Cerebellum (tissue), 4 donors: ENCODE measurements at places on chromosomes 16 and 17.

GRCh38 chr16:86322806-86323205 is 187.5 kb upstream of the FOXF1 start:
- no peak for DNase-seq

GRCh38 chr17:45276031-45276430 is 14.1 kb upstream of the SPATA32 start:
- no peak for DNase-seq

DNA sequence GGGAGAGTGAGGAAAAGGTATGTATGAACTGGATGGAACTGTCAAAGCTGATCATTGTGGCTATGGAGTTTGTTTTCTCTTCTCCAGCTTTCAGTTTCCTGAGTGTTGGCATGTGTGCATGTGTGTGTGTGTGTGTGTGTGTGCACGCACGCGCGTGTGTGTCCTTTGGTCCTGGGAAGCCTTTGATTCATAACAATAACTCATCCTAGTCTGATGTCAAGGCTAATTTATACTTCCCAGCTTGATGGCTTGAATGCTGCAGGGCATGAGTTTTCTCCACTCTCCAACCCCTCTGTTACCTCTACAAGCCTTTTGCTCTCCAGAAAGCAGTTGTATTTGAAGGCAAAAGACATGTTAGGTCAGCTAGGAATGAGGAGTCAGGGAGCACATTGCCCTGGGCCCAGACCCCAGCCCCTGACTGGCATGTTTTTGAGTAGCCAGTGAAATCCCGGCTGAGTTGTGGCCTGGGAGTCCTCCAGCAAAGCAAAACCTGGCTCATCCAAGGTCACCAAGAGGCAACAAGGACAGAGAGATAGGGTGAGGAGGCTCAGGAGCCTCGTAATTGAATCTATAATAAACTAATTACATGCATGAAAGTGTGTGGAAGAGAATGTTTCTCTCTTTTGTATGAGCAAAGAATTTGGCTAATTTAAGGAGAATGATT is 8.9 kb upstream of the CDC42EP4 start:
- DNase-seq = no peak

- no peak for DNase-seq
These were observed 378.3 kb downstream of the CDH13 start for GRCh38 chr16:83004868-83005652.

- no peak for DNase-seq
These were observed 165.4 kb upstream of the FOXF1 start for GRCh38 chr16:86344881-86345280.

- no peak for DNase-seq
These were observed 133.1 kb downstream of the SNX11 start for GRCh38 chr17:48240562-48241130.

DNA sequence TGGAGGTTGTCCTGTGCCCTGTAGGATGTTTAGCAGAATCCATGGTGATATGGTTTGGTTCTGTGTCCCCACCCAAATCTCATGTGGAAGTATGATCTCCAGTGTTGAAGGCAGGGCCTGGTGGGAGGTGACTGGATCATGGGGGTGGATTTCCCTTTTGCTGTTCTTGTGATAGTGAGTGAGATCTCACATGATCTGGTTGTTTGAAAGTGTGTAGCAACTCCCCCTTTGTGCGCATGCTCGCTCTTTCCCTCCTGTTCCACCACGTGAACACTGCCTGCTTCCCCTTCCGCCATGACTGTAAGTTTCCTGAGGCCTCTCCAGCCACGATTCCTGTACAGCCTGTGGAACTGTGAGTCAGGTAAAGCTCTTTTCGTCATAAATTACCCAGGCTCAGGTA is 61.9 kb downstream of the ARHGAP17 start:
- no peak for DNase-seq

DNA sequence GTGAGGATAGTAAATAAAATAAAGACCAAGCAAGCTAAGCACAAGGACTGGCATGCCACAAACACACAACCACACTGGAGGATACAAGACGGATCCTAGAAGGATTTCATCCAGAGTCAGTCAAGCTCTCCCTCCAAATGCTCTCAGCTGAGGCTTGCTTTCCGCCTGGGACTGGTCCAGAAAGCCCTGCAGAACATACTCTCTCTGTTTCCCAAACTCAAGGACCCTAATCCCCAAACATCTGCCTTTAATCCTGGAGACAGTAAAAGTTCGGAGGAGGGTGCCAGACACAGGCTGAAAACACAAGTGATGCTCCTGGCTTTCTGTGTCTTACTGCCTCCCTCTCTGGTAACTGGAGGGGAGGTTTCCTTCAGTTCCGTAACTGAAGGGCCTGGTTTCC is 5.3 kb upstream of the HSD11B2 start:
- no peak for DNase-seq

GRCh38 chr16:27108826-27109665 is 42.3 kb downstream of the C16orf82 start:
- DNase-seq = no peak

GRCh38 chr16:12225806-12226465 is 249.4 kb downstream of the SNX29 start:
- no peak for DNase-seq

DNA sequence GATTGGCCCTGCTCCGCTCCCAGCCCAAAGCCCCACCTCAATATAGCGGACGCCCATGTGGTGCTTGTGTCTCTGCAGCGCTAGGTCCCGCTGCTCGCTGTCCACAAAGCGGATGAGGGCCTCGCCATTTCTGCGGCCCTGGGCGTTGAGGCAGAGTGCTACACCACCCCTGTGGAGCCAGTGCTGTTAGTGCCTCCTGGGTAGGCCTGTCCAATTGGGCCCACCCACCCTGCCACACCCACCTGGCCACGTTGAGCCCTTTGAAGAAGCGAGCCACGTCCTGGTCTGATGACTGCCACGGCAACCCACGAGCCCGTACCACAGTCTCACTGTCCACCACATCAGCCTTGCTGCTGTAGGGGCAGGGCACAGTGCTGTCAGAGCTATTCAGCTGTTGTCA is 3.6 kb downstream of the ESRP2 start:
- no peak for DNase-seq

DNA sequence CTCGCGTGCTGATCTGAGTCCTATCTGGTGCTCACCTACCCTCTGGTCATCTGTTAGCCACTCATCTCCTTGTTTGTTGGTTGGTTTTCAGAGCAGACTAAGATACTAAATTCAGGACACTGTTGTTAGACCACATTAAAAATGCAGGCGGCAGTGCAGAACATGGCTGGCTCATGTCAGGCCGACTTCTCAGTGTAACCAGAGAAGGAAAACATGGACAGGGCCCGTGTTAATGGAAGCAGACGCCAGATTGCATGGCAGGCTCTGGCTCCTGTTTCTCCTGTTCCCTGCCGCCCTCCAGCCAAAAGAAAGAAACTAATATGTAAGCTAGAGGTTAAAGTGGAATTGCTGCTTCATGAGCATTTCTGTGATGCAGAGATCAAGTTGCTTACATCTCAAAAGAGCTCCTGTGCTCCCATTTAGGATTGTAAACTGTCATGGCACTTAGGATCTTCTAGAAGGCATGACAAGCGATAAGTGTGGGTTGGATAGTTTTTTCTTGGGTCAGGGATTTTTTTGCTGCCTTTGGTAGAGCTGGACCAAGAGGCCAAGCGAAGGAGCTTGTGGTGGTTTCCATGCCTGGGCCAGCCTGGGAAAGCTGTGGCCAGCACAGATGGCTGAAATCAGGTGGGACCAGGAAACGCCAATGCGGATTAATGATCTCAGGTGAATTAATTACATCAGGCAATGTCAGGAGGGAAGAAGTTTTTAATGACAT is 56.1 kb downstream of the YPEL2 start:
- peak; percentile 66 for DNase-seq

DNA sequence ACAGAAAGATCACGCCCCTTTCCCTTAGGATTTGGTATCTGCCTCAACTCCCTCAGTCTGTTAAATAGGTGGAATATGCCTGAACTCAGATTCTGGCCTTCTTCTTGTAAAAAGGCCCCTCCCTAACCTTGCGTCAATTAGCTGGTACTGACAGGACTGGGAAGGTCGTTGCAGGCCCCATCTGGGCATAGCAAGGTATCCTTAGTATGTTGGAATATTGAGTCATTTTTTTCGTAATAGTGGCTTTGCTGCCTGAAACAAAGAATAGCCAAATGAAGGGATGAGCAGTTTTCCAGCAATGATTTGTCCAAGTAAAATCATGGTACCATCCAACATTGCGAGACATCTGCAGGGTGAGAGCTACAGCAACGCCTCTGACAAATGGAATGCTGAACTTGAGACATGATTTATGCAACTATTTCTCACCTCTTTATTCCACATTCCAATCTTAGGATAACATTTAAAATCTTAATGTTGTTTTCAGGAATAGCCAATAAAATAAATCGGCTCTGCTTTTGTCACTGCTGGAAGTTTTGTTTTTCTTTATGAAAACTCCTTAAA is 39.3 kb upstream of the BRD7 start:
- DNase-seq = no peak

- no peak for DNase-seq
These were observed 366.2 kb upstream of the TNRC6C start for GRCh38 chr17:77592106-77592865.

DNA sequence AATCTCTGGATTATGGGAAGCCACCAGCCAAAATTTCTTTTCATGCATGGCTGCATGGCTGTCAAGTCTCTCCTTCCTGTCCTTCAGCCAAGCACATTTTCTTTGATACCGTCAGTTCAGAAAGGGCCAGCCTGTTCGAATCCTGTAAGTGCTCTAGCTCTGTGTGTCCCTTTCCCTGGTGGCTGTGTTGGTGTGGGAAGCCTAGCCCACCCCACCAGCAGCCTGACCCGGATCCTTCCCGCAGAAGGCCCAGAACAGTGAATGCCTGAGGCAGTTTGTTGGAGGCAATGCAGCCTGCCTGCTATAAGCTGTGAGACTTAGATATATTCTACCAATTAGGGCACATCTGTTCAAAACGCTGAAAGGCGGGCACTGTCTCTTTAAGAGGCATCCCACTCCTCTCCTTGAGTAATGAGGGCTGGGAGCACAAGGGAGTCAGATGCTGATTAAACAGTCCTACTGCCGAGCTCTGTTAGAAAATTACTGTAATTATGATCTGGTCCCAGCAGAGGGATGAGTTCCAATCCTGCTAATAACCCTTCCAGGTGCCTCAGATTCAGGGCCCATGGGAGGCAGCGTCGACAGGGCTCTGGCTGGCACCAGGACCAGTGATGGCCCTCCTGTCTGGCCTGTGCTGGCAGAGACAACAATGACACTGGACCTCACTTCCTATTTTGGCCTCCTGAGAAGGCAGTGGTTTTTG is 18.4 kb downstream of the SNX11 start:
- no peak for DNase-seq

DNA sequence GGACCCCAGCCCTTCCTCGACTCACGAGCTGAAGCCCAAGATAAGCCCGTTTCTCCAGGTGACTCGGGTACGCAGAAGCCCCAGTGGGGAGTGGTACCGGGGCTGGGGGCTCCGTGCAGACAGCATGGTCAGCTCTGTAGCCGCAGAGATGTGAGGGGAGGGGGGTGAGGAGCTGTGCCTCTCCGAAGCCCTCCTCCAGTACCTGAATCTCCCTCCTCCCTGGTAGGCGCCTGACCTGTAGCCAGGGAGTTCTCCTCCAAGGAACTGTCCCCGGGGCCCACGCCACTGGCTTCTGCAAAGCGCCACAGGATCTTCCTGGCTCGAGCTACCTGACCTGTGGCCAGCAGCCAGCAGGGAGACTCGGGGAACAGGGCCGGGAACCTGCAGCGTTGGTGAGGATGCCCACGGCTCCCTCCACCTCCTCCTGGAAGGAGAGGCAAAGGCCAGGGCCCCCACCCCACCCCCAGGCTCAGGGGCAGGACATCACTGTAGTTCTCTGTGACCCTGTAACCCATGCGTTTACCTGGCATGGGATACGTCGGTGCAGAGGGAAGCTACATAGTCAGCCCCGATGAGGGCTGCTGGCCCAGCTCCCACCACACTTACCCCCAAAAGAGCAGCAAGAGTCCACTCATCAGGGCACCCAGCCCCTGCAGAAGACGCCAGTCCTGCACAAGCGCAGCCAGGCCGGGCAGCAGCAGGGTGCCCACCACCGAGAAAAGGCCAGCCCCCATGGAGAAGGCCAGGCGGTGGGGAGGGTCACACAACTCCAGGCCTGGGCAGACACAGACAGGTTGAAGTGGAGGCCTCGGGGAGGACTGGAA is 1.7 kb downstream of the SLC22A31 start:
- DNase-seq = peak; percentile 42

GRCh38 chr17:58314706-58315015 is 13.9 kb downstream of the TSPOAP1 start:
- DNase-seq = no peak

DNA sequence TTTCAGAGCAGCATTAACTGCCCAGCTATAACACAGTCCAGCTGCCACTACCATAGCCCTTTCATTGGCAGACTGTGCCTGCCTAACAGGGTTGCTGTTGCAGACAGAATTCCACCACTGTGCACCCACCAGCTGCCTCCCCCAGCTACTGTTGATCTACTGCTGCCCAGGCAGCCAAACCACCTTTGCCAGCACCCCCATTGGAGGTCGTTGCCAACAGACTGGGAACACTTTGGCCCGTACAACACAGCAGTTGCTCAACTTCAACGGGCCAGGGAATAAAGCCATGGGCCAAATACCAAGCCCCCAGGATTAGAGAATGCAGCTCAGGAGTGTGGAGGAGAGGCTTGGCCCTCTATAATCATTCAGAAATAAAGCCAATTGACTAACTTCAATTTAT is 473.6 kb downstream of the CDH11 start:
- no peak for DNase-seq

DNA sequence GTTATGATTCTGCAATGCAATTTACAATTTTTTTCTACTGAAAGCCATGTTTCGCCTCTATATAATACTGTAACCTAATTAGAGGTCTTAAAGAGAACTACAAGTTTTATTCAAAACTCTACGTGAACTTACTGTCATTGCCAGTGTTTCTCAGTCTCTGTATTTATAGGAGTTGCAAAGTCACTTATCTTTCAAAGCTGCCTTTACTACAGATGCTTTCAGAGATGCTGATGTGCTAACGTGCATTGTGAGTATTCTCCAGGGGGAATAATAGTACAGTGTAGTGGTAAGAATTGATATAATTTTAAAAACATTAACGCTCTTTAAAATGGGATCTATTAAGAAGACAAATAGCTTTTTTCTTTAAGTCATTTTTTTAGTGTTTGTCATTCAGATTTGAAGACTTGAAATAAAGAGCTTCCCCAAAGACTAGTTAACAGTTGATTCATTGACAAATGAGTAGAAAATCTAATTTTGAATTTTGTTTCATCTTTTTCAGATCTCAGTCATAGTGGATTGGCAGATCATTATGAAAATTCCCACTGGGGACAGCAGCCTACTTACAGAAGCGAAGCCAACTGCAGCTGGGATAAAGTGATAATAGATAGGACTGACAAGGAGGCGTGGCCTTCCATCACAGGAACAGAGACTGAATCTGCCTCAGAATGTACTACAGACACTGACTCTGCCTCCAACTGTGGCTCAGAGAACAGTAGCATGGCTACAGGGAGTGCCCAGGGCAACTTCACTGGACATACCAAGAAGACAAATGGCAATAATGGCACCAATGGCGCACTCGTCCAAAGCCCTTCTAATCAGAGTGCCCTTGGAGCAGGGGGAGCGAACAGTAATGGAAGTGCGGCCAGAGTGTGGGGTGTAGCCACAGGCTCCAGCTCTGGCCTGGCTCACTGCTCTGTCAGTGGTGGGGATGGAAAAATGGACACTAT is 79.9 kb downstream of the TMC6 start:
- no peak for DNase-seq

- DNase-seq = no peak
These were observed 2.5 kb downstream of the KRT32 start for GRCh38 chr17:41464682-41465081.
